ENCODE measurements at places on chromosomes 3 and 15.

- peak; percentile 48 for DNase-seq
Observed at GRCh38 chr3:37862219-37862902, 681 bp downstream of the CTDSPL start.

- DNase-seq = no peak
Observed at GRCh38 chr3:89521328-89521727, 413.9 kb downstream of the EPHA3 start.

DNA sequence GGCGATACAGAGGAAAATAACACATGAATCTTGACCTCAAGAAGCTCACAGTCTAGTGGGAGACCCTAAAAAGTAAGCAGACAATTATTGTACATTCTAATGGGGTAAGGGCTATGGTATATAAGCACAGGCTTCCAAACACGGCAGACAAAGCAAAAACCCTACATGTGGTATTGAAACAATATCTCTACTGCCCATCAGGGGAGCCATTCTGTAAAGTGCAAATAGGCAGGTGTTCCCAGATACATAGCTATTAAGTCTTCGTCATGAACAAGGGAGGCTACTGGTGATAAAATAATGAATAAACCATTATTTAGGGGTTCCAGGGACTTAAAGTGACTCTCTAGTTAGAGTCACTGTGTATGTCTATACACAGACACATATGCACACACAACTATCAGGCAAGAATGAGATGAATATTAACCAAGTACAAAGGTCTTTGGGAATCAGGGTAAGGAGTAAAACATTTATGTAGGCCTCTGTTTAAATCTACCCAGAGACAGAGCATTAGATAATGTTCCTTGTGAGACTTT lies 38.7 kb upstream of the ASB14 start:
- no peak for DNase-seq

GRCh38 chr15:92914103-92914499 lies 14.0 kb downstream of the CHD2 start:
- DNase-seq = no peak

GRCh38 chr15:51087513-51087912 lies 7.2 kb downstream of the TNFAIP8L3 start:
- no peak for DNase-seq

- DNase-seq = no peak
Observed at GRCh38 chr15:78714890-78715289, 73.9 kb upstream of the CHRNB4 start.

DNA sequence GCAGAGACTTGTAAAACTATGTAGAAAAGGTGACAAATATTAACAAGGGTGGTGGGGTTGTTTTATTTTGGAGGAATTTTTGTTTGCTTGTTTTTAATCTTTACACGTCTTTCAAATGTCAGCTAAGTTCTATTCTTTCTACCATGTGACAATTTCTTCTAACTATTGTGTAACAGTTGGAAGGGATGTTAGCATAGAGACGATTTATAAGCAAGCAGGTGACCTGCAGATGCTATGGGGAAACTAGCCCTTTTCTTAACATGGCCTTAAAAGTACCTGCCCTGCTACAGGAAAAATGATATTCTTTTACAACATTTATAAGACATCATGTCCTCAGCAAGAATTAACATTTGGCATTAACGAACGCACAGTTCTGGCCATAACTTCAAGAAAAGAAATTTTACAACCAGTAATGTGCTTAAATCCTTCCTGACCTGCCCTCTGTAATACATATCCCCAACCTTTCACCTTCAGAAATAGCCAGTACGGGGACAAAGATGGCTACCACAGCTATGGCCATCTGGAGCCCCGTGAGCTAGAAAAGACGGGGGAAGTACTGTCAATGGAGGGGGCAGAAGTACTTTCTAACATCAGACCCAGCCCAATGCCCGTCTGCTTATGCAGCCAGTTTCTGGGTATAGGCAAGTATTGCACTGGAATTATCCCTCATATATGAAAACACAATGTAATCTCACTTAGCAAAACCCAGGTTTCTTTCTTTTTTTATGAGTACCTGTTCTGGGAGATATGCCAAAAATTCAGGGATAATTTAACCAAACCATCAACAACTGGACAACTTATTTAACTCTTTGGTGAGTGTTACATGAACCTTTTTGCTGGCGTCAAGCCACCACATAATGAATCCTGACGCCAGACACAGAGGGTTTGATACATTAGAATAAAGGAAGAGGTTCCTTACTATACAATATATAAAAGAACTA lies 67.7 kb upstream of the NR2F2 start:
- DNase-seq = no peak

DNA sequence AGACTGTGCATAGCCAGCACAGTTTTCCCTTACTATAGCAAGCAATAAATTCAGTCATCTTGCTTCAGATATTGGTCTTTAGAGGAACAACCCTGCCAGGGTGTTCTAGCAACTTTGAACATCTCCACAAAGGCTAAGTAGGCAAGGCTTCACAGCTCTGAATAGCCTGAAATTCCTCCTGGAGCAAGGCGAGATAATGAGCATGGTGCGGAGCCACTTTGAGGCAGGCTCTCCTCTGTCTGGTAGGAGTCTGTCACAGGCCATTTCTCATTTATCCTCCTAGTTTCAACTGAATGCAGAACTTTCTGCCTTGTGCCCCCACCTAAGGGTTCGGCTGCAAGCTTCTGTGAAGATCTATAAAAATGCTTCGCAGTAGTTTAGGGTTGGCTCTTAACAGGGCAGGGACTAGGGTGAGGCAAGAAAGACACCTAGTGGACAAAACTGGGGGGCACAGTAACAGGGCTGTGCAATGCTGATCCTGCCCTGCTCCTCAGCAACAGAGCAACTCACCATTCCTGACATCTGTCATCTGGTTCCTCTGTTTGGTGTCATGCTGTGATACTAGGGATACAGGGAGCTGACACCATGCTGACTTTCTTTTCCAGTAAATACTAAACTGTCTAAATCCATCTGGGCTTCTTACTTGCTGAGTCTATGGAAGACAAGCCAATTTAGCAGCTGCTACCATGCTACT lies 16.6 kb upstream of the EHHADH start:
- DNase-seq = peak; percentile 26

DNA sequence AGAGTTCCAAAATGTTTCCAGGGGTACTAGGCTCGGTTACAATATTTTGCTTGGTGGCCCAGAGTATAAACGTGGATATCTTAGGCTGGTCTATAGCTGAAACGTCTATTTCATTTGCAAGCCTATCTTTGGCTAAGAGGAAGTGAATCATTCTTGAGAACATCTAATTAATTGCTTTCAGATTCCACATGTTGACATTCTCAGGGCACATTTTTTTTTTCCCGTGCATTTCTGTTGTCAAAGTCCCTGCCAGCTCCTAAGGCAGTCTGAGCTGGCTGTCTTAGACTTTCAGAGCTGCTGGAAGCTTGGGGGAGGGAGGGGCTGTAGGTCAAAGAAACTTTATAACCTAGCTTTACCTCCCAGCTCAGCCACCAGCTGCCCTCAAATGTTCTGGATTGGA lies 23.2 kb upstream of the LAMP3 start:
- DNase-seq = peak; percentile 79

DNA sequence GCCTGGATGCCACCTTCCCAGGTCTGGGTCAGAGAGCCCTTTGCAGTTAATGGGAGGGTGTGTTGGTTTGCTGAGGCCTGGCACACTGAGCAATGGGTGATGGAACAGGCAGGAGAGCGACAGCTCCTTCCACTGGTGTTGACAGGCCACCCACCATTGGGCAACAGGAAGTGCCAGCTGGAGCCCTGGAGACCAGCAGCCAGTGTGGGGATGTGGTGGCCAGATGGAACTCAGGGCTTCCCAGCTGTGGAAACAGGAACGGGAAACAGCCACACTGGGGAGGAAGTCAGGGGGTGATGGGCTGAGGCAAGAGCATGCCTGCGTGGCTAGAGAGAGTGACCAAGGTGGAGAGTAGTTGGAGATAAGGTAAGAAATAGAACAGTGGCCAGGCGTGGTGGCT lies 9.3 kb downstream of the PSTPIP1 start:
- no peak for DNase-seq

- peak; percentile 42 for DNase-seq
Observed at GRCh38 chr15:83380682-83381081, 66.5 kb upstream of the SH3GL3 start.

DNA sequence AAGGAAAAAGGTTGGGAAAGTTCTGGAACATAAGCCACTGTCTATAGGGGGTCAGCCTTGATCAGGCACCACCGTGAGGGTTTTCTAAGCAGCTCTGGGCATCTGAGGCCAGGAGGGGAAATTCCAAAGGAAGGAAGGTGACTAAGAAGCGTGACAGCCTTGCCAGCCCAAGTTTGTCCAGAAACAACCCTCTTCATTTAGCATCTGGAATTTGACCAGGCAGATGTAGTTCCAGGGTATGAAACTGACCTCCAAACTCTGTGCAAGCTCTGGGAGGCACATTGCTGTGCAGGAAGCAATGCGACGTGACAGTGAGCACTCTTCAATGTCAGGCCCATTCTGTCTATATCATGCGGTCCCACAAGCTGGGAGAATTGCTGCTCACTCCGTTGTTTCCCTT lies 85.4 kb upstream of the TPM1 start:
- DNase-seq = no peak

- DNase-seq = peak; percentile 84
Observed at GRCh38 chr15:38217191-38217595, 35.4 kb upstream of the SPRED1 start.

DNA sequence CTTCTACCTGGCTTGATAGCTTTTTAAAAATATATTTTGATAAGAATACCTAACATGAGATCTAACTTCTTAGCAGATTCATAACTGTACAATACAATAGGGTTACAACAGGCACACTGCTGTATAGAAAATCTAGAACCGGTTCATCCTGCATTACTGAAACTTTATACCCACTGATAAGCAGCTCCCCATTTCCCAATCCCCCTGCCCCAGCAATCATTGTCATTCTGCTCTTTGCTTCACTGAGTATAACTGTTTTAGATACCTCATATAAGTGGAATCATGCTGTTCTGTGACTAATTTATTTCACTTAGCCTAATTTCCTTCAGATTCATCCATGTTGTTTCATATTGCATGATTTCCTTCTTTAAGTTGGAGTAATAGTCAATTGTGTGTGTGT lies 906.0 kb downstream of the GBE1 start:
- DNase-seq = no peak

DNA sequence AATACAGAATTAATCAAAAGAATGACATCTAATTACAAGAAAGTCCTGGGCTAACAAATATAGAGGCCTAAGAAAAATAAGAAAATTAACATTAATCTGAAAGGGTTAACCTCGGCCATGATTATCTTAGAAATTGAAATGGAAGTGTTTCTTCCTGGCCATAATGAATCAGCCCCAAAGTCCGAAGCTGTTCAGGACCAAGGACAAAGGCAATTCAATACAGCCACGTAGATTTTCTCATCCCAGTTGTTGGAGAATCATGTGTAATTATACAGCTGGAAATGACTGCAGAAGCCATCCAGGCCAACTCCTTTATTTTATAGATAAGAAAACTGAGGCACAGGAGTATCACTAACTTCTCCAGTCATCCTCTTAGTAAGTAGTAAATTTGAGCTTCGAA lies 38.0 kb upstream of the GBE1 start:
- no peak for DNase-seq

DNA sequence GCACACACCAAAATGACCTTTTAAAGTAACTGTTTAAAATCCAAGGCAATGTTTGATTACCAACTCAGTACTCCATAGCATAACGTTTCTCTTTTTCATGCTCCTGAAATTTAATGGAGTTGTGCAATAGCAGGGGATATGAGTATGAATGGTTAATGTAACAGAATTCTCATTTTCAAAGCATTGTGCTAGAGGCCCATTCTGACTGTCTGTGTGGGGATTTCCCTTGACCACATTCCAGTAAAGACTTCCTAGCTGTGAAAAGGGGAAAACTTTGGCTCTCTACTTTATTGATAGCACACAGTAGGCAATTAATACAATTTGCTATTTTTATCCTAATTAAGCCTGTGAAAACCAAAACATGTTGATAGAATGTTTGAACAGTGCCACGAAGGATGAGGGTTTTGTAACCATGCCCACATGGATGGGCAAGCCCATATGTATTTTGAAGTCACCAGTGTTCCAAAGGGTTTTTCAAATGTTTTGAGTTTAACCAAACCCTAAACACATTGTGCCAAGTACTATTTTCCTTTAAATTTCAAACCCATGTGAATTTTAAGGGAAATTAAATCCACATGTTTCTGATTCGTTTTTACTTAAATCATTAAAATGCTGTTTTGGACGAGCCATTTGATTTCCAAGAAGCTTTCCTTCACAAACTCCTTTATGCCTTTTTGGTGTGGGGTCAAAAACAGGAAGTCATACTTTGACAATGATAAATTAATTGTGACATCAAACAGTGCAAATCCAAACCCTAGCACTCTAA lies 261.2 kb downstream of the SHOX2 start:
- DNase-seq = no peak

DNA sequence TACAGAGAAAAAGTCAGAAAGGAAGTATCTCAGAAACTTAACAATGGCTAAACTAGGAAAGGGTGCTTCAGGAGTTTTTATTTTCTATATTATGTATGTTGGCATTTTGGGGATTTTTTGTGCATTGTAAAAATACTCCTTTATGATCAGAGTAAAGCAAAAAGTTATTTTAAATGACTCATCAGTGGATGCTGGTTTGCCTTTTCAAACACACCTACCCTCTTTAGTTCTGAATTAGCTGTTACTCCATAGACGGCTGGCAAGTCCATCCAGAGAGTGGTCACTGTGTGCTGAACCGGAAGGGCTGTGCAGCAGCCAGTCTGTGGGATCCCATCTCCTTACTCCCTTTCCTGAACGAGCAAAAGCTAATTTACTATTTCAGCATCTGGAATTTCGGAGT lies 942 bp downstream of the CCR9 start:
- no peak for DNase-seq

- peak; percentile 92 for DNase-seq
Observed at GRCh38 chr3:30511524-30512251, 94.7 kb upstream of the TGFBR2 start.
